Activated CD4-positive, alpha-beta memory T cell treated with anti-CD3 and anti-CD28 coated beads for 36 hours (primary cell): ENCODE measurements at places on chromosomes 16 and 17.

- peak; percentile 98 for DNase-seq
Observed at GRCh38 chr17:35587074-35587961, at the start of gene AP2B1. Gene AP2B1 (plus strand): TSS chr17:35587322. CDS start chr17:35594031, 6,709 bp downstream.

DNA sequence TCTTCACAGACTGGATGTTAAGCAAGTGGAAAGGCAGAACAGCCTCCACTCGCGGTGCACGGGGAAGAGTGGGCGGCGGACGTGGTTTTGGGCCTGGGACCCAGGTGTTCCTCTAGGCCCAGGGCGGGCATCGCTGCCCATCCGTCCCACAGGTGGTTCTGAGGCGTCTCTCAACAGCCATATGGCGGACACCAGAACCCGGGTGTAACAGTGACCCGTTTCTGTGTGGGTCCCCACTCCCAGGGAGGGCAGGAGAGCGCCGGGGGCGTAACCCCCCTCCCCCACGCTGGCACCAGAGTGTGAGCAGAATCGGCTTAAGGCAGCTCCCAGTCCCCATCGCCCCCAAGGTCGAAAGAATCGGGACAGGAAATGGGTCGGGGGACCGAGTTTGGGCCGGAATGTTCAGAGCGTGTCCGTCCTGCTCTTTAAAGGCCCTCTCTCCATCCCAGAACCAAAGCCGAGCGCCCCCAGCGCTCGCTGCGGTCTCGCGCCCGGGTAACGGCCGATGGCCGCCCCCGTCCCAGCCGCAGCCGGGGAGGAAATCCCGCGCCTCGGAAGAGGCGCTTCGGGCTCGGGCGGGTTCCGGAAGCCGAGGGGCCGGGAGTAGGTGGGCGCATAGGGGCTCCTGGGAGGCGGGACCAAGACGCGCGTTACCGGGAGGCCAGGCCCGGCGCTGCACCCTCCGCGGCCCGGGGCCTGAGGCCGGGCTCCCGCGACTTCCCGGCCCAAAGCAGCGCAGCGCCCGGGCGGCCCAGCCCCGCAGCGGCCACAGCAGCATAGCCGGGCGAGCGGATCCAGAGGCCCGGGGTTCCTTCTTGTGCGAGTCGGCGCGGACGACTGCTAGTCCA, at the start of gene TK2:
Gene TK2 (minus strand): TSS at position 839 of the 848 bp plus-strand sequence. CDS start 61 bp downstream, at position 778.
- DNase-seq = peak; percentile 81

- no peak for DNase-seq
Observed at GRCh38 chr16:82391690-82392089, 221.7 kb upstream of the MPHOSPH6 start.

- no peak for DNase-seq
Observed at GRCh38 chr16:87489434-87490045, 3.3 kb downstream of the ZCCHC14 start.

DNA sequence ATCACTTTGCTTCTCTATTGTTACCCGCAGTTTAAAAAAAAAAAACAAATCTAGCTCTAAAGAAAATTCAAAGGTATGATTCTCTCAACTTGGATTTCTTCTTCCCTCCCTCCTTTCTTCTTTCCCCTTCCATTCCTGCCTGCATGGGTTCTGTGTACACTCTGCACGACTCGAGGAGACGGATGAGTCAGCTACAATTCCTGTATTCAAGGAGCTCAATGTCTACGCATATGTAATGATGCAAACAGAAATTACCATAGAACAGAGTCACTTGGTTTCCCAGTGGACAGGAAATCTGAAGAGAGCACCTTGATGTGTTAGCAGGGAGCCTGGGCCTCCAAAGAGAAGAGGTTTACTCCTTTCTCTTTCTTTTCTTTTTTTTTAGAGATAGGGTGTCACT, 92.3 kb downstream of the VPS53 start:
- no peak for DNase-seq

DNA sequence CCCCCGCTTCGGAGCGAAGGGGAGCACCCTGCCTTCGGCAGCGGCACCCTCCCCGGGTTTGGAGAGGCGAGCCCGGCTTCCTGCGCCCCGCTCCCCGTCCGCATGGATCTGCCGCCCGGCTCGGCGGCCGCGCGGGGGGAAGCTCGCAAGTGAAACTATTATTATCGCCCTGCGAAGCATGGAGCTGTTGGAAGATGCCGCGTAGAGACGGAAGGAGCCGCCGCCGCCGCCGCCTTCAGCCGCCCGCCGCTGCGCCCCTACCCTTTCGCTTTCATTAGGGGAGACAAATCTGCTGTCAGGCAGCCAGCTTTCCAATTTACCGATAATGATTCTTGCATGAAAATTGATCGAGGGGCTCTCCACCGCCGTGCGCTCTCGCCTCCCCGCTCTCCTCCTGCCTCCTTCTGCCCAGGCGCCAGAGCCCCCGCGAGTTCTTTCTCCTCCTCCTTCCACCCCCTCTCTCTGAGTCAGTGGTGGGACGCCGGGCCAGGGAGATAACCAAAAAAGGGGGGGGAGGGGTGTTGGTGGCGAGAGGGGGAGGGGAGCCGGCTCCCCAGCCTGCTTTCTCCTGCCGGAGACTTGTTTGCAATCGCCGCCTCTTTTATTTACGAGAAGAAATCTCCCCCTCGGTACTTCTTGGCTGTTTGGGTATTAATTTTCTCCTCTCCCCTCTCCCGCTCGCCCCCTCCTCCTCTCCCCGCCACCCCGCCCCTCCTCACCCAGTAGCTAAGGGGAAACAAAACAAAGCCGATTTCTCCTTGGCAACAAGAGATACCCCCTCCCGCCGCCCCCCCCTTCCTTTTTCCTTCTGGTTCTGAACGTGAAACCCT, 58.0 kb upstream of the GSE1 start:
- DNase-seq = peak; percentile 81

DNA sequence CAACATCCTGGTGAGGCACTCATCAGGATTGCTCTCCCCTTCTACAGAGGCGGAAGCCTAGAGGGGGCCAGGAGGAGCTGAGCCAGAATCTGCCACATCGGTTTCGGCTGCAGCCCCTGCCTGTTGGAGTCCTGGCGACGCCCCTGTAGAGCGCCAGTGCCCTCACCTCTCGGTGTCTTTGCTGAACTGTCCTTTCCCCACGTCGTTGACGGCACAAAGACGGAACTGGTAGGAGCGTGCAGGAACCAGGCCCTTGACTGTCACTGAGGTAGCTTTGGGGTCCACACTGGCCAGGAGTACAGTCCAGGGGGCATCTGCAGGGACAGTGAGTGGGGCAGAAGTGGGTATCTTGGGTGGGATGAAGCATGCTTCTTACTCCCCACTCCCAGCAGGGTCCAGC, 110.3 kb upstream of the CDC42EP4 start:
- DNase-seq = no peak

DNA sequence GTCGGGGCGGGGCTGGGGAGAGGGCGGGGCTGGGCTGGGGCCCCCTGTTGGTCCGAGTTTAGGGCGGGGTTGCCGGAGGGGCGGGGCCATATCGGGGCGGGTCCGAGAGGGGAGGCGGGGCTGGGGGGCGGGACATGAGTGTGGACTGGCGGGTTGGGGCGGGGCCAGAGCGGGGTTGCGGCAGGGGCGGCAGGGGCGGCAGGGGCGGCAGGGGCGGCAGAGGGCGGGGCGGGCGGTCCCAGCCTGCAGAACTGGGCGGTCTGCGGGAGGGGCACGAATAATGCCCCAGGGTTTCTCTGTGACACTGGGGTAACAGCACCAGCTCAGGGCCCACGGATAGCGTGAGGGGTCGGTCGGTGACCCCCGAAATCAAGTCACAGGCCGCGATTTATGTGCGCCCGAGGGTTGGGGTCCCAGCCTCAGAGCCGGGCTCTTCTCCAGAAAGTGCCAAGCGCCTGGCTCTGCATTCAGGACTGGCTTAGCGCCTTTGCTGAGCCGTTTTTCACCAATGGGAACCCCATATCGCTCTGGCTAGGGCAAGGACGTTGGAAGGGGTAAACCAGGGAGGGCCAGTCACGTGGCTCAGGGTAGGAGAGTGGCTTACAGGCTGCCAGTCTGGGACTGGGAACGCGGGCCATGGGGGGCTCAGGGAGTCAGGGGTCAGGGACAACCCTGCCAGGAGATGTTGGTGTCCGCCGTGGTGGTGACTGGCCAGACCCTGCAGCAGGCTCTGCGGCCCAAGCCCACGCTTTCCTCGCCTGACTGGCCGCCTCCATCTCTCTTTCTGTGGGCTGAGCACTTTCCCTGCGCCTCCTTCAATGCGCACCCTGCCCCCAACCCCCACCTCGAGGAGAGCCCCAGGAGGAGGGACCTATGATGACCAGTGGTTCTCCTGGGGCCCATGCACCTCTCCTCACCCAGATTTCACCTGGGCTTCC, 1.2 kb upstream of the METTL26 start:
- DNase-seq = peak; percentile 93

GRCh38 chr16:1433756-1434155, 2.9 kb downstream of the PERCC1 start:
- DNase-seq = no peak

DNA sequence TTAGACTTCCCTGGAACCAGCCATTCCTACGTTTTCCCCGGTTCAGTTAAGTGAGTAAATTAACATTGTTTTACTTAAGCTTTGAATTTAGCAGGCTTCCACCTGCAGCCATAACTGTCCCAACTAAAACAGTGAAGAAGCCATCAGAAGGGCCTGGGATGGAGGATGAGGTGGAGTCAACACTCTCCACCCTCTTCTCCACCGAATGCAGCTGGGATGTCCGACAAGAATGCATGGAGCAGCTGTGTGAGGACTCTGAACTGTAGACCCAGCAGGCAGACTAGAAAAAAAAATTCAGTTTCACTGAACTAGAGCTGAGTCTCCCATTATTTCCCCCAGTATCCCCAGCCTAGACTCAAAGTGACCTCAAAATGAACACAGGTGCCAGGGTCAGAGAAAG, 114.8 kb downstream of the C16orf95 start:
- DNase-seq = no peak

GRCh38 chr17:27621536-27621935, 9.5 kb upstream of the LGALS9 start:
- DNase-seq = no peak

GRCh38 chr16:12289175-12290063, 312.9 kb downstream of the SNX29 start:
- no peak for DNase-seq

DNA sequence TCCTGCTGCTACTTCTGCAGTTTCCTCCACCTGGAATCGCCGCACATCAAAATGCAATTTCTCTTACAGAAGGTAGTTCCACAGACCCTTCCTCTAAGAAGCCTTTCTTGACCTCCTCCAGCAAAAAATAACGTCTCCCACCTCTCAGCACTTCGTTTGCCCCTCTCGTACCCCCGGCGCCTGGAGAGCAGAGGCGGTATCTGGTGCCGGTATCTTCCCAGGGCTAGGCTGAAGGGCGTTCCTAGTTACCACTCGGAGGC, 482 bp downstream of the DCTPP1 start:
- DNase-seq = no peak

DNA sequence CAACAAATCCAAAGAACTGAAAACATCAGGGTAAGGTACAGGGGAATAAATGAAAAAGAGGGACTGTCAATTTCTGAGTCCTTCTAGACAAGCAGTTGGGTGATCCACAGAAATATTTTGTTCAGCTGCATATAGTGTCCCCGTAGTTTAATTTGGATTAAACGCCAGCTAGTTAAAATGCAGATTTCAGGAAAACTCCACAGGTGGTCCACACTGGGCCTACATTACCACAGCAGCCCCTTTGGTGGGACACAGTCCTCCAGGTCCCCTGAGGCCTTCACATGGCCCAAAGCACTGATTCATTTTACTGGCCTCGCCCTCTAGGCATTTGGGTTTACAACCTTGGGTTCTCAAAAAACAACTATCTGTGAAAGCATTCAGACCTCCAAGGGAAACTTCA, 4.6 kb downstream of the ARHGAP17 start:
- DNase-seq = no peak

GRCh38 chr16:79312502-79312901, 288.0 kb downstream of the MAF start:
- no peak for DNase-seq
